Progenitor cell of endocrine pancreas (in vitro differentiated cells): ENCODE measurements at places on chromosomes 6 and 20. TPM values are rescaled to one million over a fixed set of nuclear protein-coding genes. Genes with fewer than 3 reads are reported as not detected.

GRCh38 chr20:40286975-40287531 lies 402.0 kb downstream of the MAFB start:
- no peak for DNase-seq

GRCh38 chr20:33515569-33516216 lies 25.8 kb downstream of the CBFA2T2 start:
- no peak for DNase-seq

DNA sequence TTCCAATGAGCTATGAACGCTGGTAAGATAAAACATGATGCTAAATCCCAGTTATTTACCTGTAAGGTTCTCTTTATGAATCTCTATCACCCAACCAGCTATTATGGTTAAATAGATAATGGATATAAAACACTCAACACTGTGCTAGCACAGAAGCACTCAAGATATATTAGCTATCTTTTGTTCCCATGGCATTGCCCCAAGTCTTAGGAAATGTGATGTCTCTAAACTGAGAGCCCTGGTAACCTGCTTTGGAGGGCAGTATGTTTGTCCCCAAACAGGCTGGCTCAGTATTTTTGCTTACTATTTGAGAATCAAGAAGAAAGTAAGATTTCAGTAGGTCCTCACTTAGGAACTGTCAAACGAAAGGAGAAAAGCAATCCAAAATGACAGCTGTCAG lies 90.5 kb downstream of the BTBD9 start:
- DNase-seq, result no peak

GRCh38 chr6:113649880-113650609 lies 207.1 kb upstream of the MARCKS start:
- no peak for DNase-seq

DNA sequence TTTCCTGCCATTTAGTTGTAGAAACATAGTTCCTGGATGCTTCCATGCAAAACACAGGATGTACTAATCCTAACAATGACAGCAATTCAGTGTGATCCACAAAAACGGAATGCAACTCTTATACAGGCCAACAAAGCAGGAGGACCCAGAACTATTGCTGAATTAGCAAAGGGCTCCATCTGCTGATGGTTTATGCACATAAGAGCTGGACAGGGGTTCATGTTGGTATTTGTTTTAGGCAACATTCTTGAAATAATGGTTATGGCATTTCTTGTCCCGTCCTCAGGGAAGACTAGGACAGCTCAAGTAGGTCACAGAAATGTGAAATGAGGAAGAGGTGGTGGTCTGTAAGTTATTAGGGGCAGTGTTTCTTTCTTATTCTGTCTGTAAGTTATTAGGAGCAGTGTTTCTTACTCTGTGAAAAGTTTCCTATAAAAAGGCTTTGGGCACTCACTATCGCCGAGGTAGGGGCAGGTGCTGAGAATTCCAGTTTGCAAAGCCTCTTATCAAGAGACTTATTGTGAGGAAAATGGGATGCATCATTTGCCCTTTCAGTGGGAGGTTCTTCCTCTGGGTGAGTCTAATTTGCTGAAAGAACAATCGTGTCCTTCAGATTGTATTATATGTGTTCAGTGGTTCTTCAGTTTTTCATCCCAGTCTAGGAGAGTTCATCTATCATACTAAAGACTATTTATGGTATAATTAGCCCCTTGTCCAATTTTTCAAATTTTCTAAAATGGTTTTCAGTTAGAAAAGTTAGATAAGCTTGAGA lies 171.1 kb downstream of the MCHR2 start:
- no peak for DNase-seq

GRCh38 chr20:58019850-58020625 lies 208.4 kb downstream of the ANKRD60 start:
- no peak for DNase-seq

GRCh38 chr6:67667637-67668422 lies 967.3 kb upstream of the ADGRB3 start:
- no peak for DNase-seq

DNA sequence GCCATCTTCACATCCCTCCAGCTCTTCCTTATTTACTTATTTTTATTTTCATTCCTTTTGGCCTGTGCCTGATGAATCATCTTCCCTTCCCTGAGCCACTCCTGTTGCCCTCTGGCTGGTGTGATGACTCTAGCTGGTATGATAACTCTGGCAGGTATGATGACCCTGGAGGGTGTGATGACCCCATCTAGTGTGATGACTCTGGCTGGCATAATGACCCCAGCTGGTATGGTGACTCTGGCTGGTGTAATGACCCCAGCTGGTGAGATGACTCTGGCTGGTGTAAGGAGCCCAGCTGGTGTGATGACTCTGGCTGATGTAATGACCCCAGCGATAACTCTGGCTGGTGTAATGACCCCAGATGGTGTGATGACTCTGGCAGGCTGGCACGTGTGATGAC lies 426.8 kb downstream of the QKI start:
- no peak for DNase-seq

GRCh38 chr20:52160621-52161204 lies 30.9 kb downstream of the ZFP64 start:
- DNase-seq, result no peak

GRCh38 chr6:125597411-125598253 lies 151.8 kb upstream of the HEY2 start:
- no peak for DNase-seq

DNA sequence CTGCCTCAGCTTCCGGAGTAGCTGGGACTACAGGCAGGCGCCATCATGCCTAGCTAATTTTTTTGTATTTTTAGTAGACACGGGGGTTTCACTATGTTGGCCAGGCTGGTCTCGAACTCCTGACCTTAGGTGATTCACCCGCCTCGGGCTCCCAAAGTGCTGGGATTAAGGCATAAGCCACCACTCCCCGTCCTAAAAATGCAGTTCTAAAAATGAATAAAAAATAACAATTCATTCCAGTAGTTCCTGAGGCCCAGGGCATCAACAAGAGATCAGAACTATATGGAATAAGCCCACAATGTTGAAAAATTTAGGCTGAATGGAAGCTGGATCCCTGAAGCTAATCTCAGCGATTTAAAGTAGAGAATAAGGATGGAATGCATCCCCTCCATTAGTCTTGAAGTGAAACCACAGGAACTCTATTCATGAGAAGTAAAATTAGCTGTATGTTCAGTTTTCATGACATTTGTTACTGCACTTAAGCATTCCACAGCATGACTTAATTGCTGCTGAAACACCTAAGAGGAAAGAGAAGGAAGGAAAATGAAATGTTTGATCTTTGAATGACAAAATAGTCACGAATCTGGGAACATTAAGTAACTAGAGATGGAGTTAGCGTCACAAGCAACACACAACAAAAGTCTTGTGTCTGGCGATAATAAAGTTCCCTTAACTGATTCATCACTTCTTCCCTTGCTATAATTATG lies 80.4 kb upstream of the RIPOR2 start:
- DNase-seq, result no peak

DNA sequence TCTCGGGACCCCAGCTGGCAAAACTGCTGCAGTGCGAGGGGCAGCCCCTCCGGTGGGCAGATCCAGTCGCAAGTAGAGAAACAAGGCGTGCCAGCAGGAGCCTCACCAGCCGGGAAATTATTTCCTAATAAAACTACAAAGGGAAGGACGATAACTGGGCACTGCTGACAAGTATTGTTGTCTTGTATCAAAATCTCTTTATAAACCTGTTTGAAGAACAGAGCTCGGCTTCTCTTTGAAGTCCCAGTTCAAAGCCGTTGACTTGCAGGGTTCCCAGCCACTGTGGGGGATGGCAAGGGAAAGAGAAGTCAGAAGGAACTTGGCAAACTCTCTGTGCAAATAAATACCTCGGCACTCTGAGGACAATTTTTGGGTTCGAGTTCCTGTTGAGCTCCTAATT lies 504.5 kb downstream of the CD83 start:
- DNase-seq, result no peak

DNA sequence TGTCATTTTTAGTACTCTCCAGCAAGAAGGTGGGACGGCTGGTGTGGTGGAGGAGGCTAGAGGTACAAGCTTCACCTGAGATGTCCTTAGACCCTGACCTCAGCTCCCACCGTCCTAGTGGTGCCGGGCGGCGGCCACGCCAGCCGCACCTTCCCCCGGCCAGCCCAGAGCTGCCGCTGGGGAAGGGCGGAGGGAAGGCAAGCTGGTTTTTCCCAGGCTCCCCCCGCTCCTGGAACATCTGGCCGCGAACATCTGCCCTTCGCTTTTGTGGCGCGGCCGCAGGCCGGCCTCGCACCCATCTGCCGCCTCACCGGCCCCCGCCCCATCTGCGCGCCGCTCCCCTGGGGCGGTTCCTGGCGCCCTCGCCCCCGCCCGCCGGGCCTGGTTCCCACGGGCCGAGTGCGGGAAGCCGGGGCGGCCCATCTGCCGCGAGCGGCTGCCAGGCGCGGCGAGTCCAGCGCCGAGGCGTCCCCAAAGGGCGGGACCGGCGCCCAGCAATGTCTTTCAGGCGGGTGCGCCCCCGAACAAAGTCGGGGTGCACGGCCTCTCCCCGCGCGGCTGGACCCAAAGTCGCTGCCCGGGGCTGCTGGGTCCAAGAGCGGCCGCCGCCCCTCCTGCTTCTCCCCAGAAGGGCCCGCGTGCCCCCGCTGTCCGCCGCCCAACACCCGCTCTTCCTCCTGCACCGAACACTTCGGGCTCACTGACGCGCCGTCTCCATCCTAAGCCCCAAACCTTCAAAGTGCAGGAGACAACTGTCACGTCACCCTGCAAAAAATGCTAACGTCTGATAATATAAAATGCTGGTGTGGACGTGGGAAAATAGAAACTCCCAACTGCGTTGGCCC lies 17.3 kb upstream of the ID1 start:
- peak; percentile 19 for DNase-seq

- DNase-seq, result no peak
Measured at GRCh38 chr6:13635948-13636658, 21.0 kb downstream of the NOL7 start.

GRCh38 chr6:18746727-18747126 lies 359.6 kb downstream of the RNF144B start:
- no peak for DNase-seq

DNA sequence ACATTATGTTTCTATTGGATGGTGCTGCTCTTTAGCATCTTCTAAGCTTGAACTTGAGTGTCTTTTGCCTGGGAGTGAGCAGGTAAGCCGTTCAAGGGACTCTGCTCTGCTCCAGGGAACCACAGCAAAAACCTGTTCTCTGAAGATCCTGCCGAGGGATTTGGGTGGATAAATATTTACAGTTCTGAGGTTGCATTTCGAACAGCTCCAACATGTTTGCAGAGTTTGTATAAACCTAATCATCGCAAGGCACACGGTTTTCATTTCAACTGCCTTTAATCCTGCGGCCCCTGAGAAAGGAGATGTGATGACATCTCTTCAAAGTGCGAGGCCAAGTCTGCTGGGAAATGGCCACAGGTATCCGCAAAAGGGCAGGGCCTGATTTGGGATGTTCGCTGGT lies 293.4 kb downstream of the TFAP2C start:
- no peak for DNase-seq

- DNase-seq, result no peak
Measured at GRCh38 chr20:11918981-11919380, 1.3 kb downstream of the BTBD3 start.

- no peak for DNase-seq
Measured at GRCh38 chr6:139528471-139528870, 154.0 kb upstream of the CITED2 start.

GRCh38 chr6:168299541-168300511 lies 19.8 kb downstream of the DACT2 start:
- no peak for DNase-seq

DNA sequence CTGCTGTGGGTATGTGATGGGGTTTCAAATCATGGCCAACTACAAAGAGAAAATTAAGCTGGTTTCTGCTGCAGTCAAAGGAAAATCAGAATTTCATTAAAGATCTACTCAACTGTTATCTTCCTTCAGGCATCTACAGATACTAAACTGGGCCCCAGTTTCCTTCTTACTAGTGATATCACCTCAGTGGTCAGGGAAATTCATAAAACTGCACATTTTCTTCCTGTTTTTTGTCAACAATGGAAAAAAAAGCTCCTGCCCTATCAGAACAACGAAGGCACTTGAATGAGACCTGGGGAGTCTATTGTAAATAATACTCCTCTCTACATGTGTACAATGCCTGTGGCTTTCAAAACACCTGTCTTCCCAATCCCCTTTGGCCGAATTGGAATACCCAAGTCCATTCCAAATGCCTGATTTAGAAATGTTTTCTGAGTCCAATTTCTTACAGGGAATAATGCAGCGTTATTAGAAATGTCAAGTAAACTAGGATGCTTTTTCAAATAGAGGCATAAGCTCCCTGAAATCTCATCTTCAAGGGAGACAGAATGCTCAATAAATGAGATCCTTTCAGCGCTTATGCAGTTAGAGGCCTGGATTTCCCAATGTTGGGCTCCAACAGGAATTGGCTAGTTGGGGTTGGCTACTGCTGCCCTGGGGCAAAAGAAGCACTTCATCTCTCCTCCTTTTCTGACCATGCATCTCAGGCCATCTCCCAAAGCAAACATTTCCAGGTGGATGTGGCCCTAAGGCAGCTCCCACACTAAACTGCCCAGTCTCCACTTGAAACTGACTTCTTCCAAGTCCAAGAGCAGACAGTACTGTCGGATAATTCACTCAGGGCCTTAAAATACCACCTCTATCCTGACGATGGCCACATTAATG lies 143.3 kb downstream of the NFATC2 start:
- no peak for DNase-seq

DNA sequence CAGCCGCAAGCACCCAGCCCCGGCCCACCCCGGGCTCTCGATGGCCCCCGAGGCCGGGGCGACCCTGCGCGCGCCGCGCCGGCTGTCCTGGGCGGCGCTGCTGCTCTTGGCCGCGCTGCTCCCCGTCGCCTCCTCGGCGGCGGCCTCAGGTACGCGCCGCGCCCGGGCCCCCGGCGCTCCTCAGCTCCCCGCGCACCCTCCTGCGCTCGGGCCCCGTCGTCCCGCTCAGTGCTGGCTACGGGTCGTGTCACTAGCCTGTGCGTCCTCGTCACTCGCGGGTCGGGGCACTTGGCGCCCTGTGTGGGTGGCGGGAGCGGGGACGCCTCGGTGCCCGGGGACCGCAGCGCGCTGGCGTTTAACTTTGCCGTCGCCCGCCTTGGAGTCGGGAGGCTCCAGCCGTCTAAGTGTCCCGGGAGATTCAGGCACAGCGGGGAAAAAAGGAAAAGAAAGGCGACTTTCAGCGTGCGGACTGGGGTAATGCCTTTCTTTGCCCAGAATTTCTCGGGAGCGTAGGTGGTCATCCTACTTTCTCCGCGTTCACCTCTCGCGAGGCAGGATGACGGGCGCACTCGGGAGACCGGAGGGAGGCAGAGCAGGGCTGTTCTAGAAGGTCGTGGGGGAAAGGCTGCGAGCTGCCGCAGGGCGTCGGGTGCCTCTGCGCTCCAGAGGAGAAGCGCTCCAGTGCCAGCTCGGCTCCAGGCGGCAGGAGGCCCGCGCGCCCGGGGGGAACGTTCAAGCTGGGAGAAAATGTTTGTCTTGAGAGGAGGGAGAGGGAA lies 545 bp downstream of the FNDC1 start:
- DNase-seq, result peak; percentile 27

GRCh38 chr6:168118935-168119334 lies 39.9 kb upstream of the FRMD1 start:
- DNase-seq, result no peak

CRIP3 gene
- total RNA-seq, result 2.3 and 2.4 TPM in 2 replicates

SLC22A7 gene
- not detected in 2 replicates for total RNA-seq

TNFRSF21 gene
- 46.3 and 49.7 TPM in 2 replicates for total RNA-seq

CLPSL1 gene
- total RNA-seq, result not detected in 2 replicates

COL11A2 gene
- total RNA-seq, result 4.3 and 5.3 TPM in 2 replicates

VWA7 gene
- 9.5 and 11.6 TPM in 2 replicates for total RNA-seq

EYA4 gene
- 0.33 and 0.41 TPM in 2 replicates for total RNA-seq

GRM1 gene
- total RNA-seq, result 0.40 and 0.41 TPM in 2 replicates
